ENCODE measurements at places on chromosomes 6 and 20. TPM values are rescaled to one million over a fixed set of nuclear protein-coding genes. Genes with fewer than 3 reads are reported as not detected.

AAR2 gene
- 18.8 TPM for total RNA-seq

NOL4L gene
- 23.3 TPM for total RNA-seq

GRCh38 chr20:37228656-37229055 is 33.0 kb downstream of the GHRH start:
- DNase-seq = no peak

- DNase-seq = peak; percentile 27
Measured at GRCh38 chr6:170152124-170152926, 138.6 kb downstream of the DLL1 start.

FLRT3 gene
- total RNA-seq = not detected

DNA sequence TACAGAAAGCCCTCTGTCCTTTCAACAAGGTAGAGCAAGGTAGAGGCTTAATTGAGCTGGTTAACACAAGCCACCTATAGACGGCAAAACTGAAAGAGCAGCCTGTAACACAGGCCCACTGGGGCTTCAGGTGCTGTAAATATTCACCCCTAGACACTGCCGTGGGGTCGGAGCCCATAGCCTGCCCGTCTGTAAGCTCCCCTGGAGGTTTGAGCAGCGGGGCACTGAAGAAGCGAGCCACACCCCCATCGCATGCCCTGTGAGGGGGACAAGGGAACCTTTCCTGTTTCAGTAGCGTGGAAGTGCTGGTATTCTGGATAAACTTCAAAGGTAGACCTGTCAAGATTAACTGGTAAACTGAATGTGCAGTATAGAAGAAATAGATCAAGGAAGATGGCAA is 160.4 kb downstream of the TPBG start:
- no peak for DNase-seq

LY6G5C gene
- 1.6 TPM for total RNA-seq

- no peak for DNase-seq
Measured at GRCh38 chr20:6942266-6942665, 174.8 kb downstream of the BMP2 start.

GRCh38 chr20:16488086-16488485 is 85.2 kb downstream of the KIF16B start:
- DNase-seq = no peak

PDSS2 gene
- 14.8 TPM for total RNA-seq

DNA sequence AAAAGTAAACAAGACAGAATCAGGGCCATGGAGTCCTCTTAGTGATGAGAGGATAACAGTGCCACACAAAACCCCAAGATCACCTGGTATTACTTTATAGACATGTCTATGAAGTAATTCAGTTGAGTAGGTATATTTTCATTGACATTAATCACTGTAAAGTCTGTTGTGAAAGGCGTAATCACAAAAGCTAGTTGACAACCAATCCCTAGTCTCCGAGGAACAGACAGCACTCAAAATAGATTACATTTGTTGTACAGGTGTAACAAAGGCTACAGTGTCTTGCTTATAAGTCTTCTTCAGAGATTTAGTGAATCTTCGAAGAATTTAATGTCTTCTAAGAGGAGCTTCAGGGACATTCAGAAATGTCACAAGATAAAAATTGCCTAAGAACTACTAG is 120.1 kb downstream of the TMEM200A start:
- DNase-seq = no peak

DNA sequence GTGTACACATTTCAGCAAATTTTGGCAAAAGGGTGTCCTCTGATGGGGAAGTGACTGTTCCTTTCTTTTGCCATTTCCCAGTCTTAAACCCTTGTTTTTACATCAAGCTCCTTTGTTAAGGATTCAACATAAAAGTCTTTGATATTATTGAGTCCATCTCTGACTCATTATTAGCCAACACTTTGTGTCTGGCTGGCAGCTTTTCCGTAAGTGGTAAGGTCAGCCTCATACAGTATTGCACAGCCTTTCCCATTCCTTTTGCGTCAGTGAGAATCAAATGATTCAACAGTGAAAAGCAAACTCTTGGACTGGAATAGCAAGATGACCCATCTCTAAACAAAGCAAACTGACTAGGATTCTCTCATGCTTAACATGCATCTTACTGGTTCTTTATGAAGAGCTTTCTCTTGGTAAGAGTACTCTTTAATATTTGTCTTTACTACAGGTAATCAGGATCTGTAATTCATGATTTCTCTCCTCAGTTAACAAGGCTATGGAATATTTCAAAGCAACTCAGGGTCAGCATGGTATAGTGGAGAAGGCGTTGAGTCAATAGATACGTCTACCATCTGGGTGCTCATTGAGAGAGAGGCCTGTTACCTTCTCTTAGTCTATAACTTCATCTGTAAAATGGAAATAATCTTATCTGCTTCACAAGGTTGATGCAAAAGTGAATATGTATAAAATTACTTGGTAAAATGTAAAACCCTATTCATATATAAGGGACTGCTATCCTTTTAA is 183.6 kb downstream of the PRL start:
- no peak for DNase-seq

PPIL6 gene
- total RNA-seq = 0.38 TPM

CCR6 gene
- 0.23 TPM for total RNA-seq

DNA sequence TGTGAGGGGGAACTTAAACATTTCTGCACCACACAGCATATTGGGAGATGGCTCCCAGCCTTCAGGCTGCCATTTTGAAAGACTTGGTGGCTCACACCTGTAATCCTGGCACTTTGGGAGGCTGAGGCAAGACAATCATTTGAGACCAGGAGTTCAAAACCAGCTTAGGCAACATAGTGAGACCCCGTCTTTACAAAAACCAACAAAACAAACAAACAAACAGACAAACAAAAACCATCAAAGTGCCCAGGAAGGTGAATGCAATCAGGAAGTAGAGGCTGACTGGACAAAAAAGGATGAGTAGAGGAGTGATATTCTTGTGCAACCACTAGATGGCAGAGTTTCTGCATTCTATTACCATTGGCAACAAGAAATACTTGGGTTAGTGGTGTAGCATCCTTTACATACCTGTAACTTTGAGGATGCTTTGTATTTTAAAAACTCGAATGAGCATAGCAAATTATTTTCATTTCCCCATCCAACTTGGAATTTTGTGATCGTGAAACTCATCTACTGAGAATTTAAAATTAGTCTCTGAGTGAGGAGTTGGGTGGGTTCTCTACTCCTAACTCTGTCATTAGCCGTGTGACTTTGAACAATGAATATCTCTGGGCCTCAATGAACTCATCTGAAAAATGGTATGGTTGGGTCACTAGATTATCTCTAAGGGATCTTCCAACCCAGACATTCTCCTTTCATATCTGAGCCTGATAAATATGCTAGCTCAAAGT is 84.4 kb downstream of the CRYBG1 start:
- DNase-seq = peak; percentile 17

DNA sequence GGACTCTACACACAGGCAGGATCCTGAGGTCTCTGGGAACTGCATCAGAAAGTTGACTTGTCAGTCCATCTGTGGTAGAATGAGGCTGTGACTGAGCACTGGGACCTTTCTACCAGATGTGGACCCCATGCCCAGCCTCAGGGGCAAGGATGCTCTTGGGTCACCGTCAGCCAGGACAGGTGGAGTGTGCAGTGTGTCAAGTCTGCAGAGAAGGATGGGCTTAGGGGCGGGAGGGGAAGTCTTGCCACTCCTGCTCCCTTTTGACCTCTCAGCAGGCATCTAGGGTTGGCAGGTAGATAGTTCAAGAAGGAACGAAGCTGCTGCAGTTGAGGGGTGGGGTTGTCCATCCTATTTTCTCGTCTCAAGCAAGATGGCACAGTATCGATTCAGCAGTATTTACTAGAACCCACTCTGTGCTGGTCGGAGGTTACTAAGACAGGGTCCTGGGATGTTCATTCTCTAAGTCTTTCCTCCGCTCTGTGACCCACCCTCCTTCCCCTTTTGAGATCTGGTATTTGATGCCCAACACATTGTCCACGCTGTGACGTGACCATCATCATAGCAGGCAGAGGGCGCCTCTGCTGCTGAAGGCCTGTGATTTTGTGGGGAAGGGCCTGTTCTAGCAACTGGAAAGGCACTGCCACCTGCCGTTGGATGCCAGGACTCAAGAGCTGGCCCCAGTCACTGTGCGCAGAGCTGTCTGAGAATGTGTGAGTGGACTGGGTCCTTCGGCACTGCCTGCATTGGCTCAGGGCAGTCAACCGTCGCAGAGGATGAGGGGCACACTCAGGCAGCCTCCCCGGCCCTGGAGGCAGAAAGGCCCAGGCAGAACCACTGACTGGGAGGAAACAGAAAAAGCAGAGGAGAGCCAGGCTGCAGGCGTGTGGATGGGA is 23.2 kb downstream of the RBCK1 start:
- peak; percentile 67 for DNase-seq

DNA sequence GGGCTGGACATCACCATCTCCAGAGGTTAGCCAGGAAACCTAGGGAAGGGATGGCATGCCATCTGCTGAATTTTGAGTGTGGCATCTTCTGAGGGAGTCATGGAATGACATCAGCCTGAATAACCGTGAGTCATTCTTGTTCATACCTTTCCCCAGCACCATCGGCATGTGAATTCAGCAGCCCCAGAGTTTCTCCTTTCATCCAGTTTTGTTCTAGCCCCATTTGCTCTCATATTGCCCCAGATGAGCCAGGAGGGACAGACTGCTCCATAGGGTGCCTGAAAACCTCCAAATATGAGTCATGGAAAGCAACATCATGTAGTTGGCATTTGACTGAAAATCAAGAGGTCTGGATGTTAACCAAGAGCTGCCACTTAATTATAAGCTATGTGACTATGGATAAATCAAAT is 219.2 kb upstream of the SGK1 start:
- no peak for DNase-seq

DNA sequence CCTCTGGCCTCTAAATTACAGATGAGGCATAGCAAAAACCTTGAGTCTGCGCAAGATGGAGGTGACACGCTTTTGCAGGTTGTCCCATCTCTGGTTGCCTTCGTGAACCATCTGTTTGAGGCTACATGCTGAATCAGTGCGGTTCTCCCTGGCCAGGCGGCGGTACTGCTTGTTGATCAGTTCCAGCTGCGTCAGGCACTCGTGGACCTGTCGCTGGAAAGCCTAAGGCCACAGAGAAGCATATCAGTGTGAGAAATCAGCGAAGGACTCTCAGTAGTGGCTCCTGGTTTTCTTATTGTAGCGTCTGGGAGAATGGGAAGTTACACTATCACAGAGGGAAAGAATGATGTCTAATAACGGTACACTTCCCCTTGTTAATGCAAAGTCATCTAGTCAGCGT is 344.4 kb downstream of the ESR1 start:
- no peak for DNase-seq

SYNJ2 gene
- 27.7 TPM for total RNA-seq

DNA sequence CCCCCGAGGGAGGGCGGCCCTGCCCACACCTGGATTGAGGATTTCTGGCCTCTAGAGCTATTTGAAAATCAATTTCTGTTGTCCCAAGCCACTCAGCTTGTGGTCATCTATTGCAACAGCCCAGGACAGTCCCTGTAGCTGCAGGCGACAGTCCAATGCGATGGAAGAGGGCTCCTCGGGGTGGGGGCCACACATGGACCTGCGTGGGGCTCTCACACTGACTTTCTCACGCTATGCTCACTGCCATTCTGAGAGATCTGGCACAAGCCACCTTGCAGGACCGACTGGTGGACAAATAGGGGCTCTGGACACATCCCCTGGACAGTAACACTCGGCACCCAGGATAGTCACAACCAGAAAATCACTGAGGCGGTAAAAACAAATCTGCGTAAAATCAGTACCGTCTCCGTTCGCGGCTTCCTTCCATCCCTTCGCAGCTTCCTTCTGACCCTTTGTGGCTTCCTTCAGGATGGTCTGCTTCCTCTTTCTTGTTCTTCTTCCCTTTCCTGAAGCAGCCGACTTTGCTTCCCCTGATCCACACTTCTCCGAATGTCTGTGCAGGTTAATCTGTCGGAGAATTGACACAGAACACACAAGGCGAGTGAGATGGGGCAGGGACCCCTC is 21.8 kb downstream of the CTCFL start:
- no peak for DNase-seq

GRCh38 chr6:79646006-79646405 is 14.9 kb downstream of the SH3BGRL2 start:
- DNase-seq = peak; percentile 39

GRCh38 chr6:25042036-25042521 is 106.3 kb upstream of the RIPOR2 start:
- peak; percentile 64 for DNase-seq

SLC17A1 gene
- total RNA-seq = not detected

DNA sequence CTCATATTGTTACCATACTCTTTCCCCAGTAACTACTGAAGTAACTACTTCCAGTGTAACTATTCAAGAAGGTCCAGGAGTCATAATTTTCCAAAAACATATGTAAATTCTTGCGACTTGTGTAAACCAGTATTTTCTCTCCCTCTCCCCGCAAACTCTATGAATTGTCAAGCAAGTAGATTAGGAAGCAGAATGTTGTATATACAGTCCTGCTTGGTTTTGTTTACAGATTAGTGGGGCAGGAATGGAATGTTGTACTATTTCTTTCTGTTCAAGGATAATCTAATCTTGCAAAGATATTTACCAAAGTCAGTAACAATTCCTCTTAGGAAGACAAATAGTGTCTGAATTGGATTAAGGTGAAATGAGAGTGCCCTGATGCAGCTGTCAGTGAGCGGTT is 234.9 kb upstream of the PLN start:
- DNase-seq = no peak

ADGRF1 gene
- not detected for total RNA-seq

CALHM4 gene
- total RNA-seq = not detected

- DNase-seq = no peak
Measured at GRCh38 chr6:100269189-100269588, 195.5 kb downstream of the SIM1 start.

DNA sequence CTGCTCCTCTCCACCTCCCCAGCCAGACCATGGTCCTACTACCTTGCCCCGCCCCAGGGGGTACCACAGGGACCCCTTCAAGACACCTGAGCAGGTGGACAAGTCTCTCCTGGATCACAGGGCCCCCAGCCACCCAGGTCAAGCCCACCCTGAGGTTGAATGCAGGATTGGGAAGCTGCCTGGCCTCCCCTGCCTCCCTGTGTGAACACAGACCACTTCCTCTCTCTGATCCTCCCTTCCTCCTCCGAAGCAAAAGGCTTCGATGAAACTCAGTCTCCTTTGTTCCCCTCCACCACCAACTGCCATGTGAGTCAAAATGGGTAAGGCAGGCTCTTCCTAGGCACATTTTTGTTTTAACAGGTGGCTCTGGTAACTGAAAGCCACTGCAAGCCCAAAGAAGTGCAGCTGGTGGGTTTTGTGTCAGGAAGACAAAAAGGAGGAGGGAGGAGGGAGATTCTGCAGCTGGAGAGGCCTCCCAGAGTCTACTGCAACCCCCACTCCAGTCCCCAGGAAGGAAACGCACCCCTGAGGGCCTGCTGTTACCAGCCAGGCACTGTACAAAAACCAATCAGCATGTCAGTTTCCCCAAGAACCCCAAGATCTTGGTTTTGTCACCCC is 5.4 kb downstream of the ADA start:
- DNase-seq = peak; percentile 41

GRCh38 chr20:50048420-50049166 is 64.4 kb downstream of the UBE2V1 start:
- DNase-seq = peak; percentile 61

- DNase-seq = no peak
Measured at GRCh38 chr6:89071036-89071435, 9.5 kb upstream of the PNRC1 start.

IYD gene
- not detected for total RNA-seq

GRCh38 chr20:48750941-48751635 is 76.7 kb downstream of the PREX1 start:
- DNase-seq = peak; percentile 57

RIMS1 gene
- total RNA-seq = not detected

BACH2 gene
- total RNA-seq = 66.9 TPM

GRCh38 chr6:54533567-54533966 is 225.3 kb downstream of the TINAG start:
- no peak for DNase-seq

CRIP3 gene
- total RNA-seq = 2.4 TPM

- no peak for DNase-seq
Measured at GRCh38 chr6:795046-795685, 102.2 kb upstream of the EXOC2 start.

Measured in activated CD8-positive, alpha-beta T cell treated with anti-CD3 and anti-CD28 coated beads for 36 hours (primary cell).